Left lung (tissue), 14 donors: ENCODE measurements at places on chromosomes 3 and 15.

- DNase-seq = no peak
These were observed 71.7 kb downstream of the GABRG3 start for GRCh38 chr15:27042646-27043045.

- DNase-seq = no peak
These were observed 21.2 kb downstream of the ARL13B start for GRCh38 chr3:94001191-94001590.

DNA sequence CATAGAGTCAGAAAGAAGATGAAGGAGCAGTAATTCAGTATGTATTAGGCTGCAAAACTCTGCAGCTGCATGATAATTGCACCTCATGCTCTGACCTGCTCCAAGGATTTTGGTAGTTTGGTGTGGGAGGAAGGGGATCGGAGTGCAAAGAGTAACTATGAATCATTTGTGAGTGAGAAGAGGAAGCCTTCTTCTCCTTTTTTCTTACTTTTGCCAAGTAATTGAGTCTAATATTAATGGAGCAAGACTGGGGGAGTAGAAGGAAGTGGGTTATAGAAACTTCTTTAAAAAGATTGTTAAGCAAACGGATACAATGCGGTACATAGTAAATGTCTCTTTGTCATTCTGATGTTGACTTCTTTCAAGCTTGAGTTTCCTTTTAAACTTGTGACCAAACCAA lies 276.5 kb downstream of the EDEM1 start:
- DNase-seq = no peak

GRCh38 chr3:9033867-9034266 lies 70.6 kb upstream of the RAD18 start:
- no peak for DNase-seq

GRCh38 chr15:55564347-55565145 lies 23.6 kb downstream of the PYGO1 start:
- DNase-seq = no peak

DNA sequence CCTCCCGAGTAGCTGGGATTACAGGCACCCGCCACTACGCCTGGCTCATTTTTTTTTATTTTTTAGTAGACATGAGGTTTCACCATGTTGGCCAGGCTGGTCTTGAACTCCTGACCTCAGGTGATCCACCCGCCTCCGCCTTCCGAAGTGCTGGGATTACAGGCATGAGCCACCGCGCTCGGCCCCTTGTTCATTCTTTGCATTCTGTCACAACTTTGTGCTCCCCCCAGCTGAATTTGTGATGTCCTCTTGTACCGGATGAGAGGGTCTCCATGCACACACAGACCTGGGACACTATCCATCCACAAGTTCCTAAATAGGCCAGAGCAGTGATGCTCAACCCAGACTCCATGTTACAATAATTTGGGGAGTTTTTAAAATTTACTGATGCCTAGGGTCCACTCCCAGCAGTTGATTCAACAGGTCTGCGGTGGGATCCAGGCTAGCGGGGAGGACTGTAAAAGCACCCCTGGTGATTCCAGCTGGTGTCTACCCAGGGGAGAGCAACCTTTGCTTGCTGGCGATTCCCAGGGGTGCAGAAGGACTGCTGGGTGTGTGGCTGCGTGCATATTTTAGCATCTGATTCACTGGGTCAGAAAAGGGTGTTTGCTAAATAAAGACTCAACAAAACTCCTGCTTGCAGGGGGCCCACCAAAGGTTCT lies 1.0 kb downstream of the RASSF1 start:
- no peak for DNase-seq

DNA sequence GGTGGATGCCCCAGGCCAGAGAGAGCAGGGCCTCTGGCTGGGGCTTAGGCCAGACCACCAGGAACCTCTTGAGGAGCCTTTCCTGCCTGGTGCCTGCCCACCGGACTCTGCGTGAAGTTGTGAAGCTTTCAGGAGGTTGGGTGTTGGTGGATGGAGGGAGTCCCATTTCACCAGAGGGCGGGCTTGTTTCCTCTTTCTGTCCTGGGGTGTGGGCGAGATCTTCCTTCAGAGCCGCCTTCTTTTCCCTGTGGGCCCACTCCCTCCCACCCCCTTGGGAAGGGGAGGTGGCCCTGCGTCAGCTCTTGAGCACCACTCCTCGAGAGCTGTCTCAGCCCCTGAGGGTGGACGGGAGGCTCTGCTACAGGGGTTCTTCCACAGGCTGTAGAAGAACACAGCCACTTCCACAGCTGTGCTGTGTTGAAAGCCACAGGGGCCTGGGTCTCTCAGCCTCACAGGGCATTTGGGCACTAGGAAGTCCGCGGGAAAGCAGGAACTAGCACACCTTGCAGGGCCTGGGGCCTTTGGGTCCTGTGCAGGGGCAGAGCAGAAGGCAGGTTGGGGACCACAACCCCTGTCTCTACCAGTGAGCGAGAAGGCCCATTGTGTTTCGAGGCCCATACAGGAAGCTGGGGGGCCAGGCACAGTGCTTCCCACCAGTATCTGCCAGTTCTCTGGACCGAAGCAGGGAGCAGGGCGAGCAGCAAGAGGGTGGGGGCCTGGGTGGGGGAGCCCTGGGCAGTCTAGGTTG lies 2.1 kb downstream of the AMIGO3 start:
- no peak for DNase-seq

DNA sequence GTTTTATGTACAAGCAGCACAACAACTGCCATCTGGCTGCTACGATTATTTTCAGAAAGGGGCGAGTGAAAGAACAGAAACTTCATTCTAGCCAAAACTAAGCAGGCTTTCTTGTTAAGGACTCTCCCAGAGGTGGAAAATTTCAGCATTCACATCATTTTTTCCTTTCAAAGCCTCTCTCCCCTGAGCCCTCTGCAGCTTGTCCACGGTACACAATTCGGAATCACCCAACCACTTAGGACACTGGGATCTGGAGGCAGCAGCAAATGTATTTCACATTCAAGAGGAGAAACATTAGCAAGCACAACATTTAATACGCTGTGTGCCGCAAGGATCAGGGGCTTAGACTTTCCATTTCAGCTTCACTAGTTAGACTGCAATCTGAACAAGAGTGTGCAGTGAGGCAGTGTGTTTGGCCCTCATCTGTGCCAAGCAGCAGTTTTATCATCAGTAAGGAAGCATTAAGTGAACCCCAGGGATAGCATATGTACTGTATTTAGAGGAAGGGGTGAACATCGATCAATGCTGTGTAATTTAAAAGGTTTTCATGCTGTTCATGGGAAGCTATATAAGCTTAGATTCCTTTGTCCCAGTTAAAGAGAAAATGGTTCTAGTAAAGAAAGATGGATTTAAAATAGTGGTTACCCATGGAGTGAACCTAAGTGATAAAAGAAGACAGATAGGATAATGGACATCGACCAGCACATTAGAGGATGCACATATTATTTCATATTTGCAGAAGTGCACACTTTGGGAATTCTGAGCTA lies 504.9 kb downstream of the TBL1XR1 start:
- no peak for DNase-seq

GRCh38 chr3:183635107-183635430 lies 354 bp upstream of the KLHL24 start:
- DNase-seq = no peak

DNA sequence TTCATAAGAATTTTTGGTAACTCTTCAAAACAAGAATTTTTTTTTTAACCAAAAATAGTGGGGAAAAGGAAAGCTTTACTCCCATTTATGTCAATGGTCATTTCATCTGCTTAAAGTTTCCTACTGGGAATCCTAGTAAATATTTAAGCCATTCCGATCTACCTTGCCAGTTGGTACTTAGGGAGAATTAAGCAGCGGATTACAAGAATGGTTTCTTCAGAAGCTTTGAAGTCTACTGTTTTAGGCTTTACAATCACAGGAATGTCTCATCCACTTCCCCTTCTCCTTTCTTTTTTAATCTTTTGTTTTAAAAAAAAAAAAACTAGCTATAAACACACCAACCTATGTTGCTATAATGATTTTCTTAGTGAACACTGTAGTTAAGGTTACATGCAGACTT lies 341.4 kb upstream of the ATP11B start:
- no peak for DNase-seq

- no peak for DNase-seq
These were observed 92.1 kb downstream of the IGF2BP2 start for GRCh38 chr3:185732782-185733181.

DNA sequence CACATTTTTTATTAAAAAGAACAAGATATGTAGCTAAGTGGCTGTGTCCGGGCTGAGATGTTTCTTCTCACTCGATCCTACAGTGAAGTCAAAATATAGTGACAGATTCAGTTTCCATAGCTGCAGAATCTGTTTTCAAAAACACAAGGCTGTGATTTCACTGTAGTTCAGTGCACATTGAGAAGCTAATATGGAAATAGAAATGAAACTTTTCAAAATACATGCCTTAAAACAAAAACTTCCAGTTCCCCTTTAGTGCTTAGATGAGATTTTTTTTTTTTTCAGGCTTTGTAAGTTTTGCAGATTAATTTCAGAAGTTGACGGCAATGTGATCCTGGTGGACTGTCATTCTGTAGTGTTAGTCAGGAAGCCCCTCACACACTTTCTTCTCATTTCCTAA lies 23.8 kb upstream of the TRAK1 start:
- DNase-seq = no peak

GRCh38 chr3:55771503-55771902 lies 284.4 kb upstream of the WNT5A start:
- no peak for DNase-seq

GRCh38 chr3:187947927-187948682 lies 202.8 kb upstream of the BCL6 start:
- DNase-seq = no peak

DNA sequence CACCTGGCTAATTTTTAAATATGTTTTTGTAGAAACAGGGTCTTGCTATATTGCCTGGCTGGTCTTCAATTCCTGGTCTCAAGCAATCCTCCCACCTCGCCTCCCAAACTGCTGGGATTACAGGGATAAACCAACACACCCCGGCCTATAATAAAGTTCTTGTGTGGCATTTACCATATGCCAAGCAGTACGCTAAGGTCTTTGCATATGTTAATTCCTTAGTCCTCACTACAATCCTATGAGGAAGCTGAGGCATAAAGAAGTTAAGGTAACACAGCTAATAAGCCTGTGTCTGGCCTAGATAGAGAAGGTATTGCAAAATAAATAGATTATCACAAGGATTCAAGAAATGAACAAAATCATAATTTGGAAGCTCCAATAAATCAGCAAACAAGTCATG lies 17.6 kb upstream of the SLC4A7 start:
- DNase-seq = no peak

GRCh38 chr3:12423918-12424630 lies 60.2 kb upstream of the TSEN2 start:
- no peak for DNase-seq

DNA sequence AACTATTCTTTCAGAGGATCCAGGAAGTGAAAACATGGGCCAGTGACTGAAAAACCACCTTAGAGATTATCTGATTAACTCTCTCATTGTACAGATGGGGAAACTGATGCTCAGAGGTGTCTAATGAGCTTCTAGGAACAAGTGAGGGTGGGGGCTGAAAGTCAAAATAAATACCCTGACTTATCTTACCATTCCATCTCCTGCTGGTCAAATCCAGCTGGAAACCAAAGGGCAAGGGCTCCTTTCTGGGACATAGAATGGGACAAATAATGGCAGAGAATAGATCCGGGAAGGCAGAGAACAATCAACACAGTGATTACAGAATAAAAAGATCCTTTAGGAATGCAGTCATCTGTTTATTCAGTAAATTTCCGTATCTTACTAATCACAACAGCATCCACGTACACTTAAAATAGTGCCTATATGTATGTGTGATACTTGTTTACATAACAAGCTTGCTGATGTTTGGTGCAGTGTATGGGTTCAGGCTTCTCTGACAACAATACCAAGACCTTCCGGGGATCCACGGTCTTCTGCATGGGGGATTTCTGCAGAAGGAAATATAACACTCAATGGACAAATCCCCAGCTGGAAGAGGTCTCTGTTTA lies 173.2 kb downstream of the THSD4 start:
- DNase-seq = no peak

GRCh38 chr3:148226246-148226645 lies 471.5 kb upstream of the AGTR1 start:
- DNase-seq = no peak

GRCh38 chr3:190504354-190505125 lies 9.3 kb upstream of the IL1RAP start:
- DNase-seq = no peak

GRCh38 chr15:80929225-80929624 lies 60.4 kb downstream of the MESD start:
- DNase-seq = no peak

DNA sequence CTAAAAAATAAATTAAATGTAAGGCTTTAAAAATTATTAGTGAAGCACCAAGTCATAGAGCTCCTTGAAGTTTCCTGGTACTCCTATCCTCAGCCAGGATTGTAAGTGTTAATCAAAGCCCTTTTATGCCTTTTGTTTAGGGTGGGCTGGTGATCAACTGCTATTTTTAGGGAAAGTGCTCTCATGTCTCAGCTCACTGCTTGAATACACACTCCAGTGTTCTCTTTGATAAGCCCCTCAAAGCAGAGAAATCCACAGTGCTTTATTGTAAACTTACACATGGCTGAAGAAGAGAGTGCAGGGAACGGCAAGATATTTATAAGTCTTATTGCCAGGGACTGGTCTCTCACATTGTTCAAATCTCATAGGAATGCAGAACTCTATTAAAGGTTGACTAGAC lies 156.4 kb upstream of the AZI2 start:
- DNase-seq = no peak

DNA sequence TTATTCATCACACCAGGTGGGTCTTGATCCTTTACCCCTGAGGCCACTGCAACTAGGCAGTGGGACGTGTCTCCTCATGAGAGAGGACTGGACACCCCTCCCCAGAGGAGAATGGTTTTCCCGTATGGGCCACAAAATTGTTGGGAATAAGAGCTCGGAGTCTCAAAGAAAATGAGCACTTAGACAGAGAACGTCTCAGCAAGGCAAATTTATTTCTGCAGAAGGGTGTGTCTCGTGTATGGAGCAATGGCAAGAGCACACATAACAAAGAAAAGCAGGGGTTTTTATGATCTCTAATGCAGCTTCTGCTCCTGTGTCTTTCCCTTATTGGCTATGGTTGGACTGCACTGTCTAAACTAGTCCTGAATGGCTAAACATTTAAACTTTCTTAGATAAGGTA lies 803.5 kb downstream of the PLOD2 start:
- no peak for DNase-seq

GRCh38 chr3:58560771-58561311 lies 16.4 kb downstream of the FAM107A start:
- no peak for DNase-seq

DNA sequence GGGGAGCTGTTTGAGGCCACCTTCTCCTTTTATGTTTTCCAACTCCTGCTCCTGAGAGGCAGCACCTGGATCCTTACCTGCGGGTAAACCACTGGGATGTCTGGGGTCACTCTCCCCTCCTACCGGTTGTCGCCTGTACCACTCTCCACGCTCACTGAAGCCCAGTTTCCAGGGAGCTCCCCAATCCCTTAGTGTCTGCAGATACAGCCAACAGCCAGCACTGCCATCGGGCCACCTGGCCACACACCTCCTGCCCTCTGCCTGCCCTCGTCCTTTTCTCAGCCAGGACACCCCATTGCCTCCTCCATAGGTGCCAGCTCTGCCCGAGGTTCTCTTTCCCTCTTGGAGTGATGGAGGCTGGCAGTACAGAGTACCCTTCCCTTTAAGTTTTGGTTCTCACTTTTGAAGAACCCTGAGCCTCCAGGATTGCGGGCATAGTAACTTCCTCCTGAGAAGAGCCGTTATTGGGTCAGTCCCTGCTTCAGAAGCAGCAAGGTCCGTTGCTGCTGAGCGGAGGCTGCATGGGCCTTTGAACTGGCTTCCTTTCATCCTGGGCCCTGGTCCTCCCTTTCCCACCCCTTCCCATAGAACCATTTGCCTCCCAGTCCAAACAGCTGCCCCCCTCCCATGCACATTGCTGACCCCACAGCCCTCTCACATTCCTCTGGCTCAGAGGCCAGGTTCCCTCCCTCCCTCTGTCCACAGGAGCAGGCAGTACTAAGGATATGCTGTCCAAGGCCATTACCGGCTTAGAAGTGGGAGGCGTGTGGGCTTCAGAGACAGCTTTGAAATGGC lies 30.9 kb downstream of the ARNT2 start:
- DNase-seq = no peak
